ENCODE measurements at places on chromosomes 16 and 17.

DNA sequence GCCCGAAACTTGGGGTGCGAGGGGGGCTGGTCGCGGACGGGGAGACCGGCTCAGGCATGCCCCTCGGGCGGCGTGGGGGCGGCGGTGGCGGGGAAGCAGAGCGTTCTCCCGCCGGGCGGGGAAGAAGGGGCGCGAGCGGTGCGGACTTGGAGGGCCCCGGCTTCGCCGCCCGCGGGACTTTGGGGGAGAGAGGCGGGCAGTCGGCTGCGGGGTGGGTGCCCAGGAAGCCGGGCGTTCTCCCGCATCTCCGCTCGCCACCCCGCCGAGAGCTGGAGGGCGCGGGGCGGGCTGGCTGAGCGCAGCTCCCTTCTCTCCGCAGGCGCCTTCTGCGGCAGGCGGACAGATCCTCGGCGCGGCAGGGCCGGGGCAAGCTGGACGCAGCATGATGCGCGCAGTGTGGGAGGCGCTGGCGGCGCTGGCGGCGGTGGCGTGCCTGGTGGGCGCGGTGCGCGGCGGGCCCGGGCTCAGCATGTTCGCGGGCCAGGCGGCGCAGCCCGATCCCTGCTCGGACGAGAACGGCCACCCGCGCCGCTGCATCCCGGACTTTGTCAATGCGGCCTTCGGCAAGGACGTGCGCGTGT lies 772 bp downstream of the NTN1 start:
- H3K36me3 ChIP-seq: no peaks in the 10 kb centered on the region
- H3K4me3 ChIP-seq: peak overlapping the region; percentile 48
- H3K27ac ChIP-seq: no peak overlapping the region
- no peak for DNase-seq

DNA sequence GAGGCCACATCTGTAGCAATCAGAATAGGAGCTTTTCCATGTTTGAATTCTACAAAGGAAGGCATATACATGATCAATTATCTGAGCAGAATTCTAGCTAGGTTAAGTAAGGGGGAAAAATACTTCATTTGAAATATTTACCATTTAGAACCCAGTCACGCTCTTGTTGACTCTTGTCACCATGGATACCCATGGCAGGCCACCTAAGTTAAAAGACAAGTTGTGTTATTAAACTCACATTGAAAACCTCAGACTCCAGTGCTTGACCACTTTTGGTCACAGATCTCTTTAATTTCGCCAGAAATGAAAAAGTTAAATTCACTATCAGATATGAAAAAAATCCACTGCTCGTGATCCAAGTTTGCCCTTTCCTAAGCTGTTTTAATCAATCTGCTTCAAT lies 4.1 kb downstream of the DDX5 start:
- H3K27me3 ChIP-seq: no peaks in the 10 kb centered on the region
- H3K4me1 ChIP-seq: peaks cover 35% of the 10 kb centered on the region
- no peak for DNase-seq
- no peak overlapping the region for H3K27ac ChIP-seq

DNA sequence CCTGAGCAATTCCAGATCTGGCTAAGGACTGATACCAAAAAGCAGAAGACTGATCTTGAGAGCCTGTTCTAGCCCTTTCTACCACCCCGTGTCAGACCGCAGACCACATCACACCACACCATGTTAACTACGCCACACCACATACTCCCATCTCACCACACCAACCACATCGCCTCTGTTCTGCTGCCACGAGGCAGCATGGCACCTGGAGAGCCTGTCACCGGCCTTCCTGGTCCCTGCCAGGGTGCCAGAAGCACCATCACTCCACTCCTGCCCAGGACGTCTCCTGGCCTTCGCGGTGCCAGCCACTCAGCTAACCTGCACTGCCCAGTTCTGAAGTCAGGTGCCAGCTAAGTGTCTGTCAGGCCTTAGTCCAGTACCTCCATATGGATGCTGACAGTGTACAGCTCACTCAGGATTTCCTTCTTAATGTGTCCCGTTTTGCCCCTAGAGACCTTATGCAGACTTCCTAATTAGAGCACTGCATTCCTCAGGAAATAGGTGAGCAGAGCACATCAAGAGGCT lies 37.2 kb upstream of the BCAR1 start:
- no peak overlapping the region for H3K4me3 ChIP-seq
- no peak overlapping the region for H3K27ac ChIP-seq
- peak; percentile 50 for DNase-seq
- peaks cover 17% of the 10 kb centered on the region for H3K36me3 ChIP-seq
- peaks cover 11% of the 10 kb centered on the region for H3K27me3 ChIP-seq

- H3K27ac ChIP-seq: no peak overlapping the region
- DNase-seq: no peak
- H3K4me1 ChIP-seq: no peaks in the 10 kb centered on the region
- H3K4me3 ChIP-seq: no peak overlapping the region
Observed at GRCh38 chr17:50792132-50792531, 24.8 kb upstream of the ANKRD40CL start.

- H3K4me3 ChIP-seq: peak overlapping the region; percentile 66
- peaks cover 3% of the 10 kb centered on the region for H3K36me3 ChIP-seq
- H3K4me1 ChIP-seq: peaks cover 27% of the 10 kb centered on the region
- H3K27me3 ChIP-seq: no peaks in the 10 kb centered on the region
Observed at GRCh38 chr17:37405955-37406634, 541 bp downstream of the ACACA start.

DNA sequence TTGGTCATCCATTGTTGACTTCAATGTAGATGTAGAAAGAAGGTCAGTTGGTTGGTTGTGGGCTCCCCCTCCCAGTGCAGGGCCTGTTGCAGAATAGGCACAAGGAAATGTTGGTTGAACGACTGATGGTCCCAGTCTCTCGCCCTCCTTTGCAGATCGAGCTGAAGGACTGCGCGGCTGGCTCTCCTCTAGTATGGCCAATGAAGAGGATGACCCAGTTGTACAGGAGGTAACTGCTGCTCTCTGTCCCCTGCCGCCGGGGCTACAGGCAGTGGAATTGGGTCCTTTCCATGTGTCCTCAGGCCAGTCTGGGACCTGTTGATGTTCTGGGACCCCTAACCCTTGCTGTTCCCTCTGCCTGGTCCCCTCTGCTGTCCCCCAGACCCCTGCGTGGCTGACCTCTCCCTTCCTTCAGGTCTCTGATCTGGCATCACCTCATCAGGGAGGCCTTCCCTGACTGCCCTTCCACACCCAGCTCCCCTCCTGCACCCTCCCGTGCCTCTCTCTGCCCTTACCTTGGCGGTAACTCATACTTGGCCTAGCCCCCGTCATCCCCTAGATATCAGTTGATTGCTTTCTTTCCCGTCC lies 5.7 kb downstream of the POLR3E start:
- H3K4me3 ChIP-seq: no peak overlapping the region
- H3K4me1 ChIP-seq: peaks cover 40% of the 10 kb centered on the region
- no peaks in the 10 kb centered on the region for H3K27me3 ChIP-seq
- H3K36me3 ChIP-seq: peaks cover 62% of the 10 kb centered on the region

GRCh38 chr17:71360301-71360700 lies 760.5 kb upstream of the SOX9 start:
- H3K27me3 ChIP-seq: no peaks in the 10 kb centered on the region
- no peak overlapping the region for H3K27ac ChIP-seq
- no peak overlapping the region for H3K4me3 ChIP-seq
- no peaks in the 10 kb centered on the region for H3K4me1 ChIP-seq

DNA sequence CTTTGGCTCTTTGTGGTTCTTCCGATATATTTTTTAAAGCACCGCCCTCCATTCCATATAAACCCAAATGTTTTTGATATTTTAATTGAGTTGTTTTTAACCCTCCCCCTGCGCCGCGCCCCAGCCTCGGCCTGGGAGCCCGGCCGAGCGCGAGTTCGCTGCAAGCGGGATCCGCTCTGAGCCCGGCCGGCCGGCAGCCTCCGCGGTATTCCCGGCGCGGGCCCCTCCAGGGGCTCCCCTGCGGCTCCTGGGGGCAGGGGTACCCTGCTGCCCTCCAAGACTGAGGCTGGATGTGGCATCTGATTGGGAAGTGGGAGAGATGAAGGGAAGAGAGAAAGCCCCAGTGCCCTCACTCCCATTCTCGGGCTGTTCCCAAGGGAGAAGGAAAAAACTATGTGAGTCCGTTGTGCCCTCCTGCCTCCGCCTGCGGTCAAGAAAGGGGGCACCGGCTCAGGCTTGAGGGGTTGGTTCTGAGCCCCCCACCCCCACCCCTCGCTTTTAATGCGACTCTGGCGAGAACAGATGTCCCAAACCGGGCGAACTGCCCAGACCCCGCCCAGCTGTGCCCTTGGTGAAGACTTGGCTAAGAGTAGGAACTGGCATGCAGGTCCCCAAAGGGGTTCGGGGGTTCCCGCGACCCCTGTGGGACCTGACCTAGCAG lies 8.6 kb downstream of the NEUROD2 start:
- no peak overlapping the region for H3K27ac ChIP-seq
- H3K4me3 ChIP-seq: no peak overlapping the region
- DNase-seq: no peak
- peaks cover 48% of the 10 kb centered on the region for H3K4me1 ChIP-seq

Measured in CD4-positive, alpha-beta T cell (primary cell).